ENCODE measurements at places on chromosomes 7 and 10.

DNA sequence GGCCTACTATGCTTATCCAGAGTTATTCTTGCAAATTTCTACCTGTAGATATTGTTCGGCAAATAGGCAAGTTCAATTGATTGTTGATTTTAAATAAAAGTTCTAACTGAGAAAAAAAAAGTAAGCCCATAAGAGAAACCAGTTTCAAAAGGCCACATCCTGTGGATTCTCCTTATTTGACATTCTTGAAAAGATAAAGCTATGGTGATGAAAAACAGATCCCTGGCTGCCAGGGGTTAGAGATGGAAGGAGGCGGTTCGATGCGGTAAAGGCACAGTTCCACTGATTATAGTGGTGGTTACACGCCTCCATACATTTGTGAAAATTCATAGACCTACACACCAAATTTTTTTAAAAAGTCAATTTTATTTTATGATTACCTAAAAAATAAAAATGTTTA is 347.8 kb downstream of the KCNMA1 start:
- DNase-seq = peak; percentile 80

GRCh38 chr10:47024399-47025252 is 113.4 kb downstream of the PTPN20 start:
- peak; percentile 41 for DNase-seq

- DNase-seq = no peak
Measured at GRCh38 chr7:42714356-42714755, 197.5 kb downstream of the C7orf25 start.

- peak; percentile 28 for DNase-seq
Measured at GRCh38 chr7:22445140-22445743, 54.7 kb downstream of the STEAP1B start.

Measured in SK-N-DZ (cell line).